ENCODE measurements at places on chromosomes 13 and 19.

DNA sequence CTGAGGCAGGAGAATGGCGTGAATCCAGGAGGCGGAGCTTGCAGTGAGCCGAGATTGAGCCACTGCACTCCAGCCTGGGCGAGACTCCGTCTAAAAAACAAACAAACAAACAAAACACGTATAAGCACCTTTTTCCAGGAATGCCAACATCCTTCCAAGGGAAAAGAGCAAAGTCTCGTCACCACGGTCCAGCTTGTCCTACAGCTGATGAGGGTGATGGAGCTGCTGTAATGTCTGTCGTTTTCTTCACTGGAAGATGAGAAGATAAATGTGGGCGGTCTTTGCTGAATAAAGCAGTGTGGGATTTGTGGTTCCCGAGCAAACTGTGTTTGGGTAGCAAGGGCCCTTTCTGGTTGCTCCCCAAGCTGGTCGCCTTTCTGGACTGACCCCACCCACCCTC is 166.6 kb downstream of the PTPRS start:
- no peak for DNase-seq

GRCh38 chr13:59111751-59112171 is 1052.0 kb downstream of the DIAPH3 start:
- DNase-seq = no peak

GRCh38 chr19:13783565-13784500 is 9.6 kb downstream of the C19orf53 start:
- no peak for DNase-seq

- peak; percentile 18 for DNase-seq
These were observed 24.6 kb upstream of the SEMA6B start for GRCh38 chr19:4583961-4584669.

GRCh38 chr13:75929076-75929475 is 292.9 kb downstream of the LMO7 start:
- DNase-seq = peak; percentile 2

DNA sequence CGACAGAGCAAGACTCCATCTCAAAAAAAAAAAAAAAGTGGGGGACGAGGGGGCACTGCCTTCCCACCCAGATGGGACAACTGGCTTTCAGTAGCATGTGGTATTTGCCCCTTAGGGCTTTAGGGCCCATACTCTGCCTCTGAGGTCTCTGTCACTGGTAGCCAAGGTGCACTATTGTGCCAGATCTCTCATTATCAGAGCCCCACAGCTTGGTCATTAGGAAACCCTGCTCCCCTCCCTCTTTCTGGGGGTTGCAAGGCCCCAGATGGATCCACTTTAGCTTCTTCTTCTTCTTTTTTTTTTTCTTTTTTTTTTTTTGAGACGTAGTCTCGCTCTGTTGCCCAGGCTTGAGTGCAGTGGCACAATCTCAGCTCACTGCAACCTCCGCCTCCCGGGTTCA is 11.2 kb upstream of the ZNF358 start:
- DNase-seq = no peak

- no peak for DNase-seq
These were observed 19.8 kb upstream of the POU2F2 start for GRCh38 chr19:42151782-42152684.

DNA sequence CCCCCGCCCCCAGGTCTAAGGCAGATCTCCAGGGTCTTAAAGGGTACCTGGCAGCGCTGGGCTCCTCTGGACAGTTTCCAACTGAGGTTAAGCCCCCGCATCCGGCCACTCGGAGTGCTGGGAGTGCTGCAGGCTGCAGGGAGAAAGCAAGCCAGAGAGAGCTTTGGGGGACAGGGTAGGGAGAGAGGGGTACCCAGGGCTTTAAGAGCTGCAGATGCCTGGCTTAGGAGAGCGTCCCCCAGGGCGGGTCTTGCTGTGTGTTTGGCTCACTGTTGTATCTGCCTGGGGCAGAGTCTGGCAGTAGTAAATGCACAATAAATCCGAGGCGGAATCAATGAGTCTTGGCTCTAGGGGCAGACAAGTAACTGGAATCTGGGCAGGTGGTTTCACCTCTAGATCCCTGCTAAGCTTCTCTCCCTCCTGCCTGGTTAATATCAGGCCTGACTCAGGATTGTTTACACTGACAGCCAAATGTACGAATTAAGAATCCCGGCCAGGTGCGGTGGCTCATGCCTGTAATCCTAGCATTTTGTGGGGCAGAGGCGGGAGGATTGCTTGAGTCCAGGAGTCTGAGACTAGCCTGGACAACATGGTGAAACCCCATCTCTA is 798 bp upstream of the COX6B2 start:
- no peak for DNase-seq

- DNase-seq = no peak
These were observed 40.1 kb downstream of the FAM216B start for GRCh38 chr13:42821437-42821836.

- DNase-seq = no peak
These were observed 3.3 kb upstream of the RASA3 start for GRCh38 chr13:114135731-114136171.

GRCh38 chr13:99985886-99986527 is 4.4 kb downstream of the ZIC2 start:
- no peak for DNase-seq

- DNase-seq = no peak
These were observed 927.6 kb upstream of the ATXN8OS start for GRCh38 chr13:69180034-69180433.

- no peak for DNase-seq
These were observed 25.1 kb downstream of the PPP1R37 start for GRCh38 chr19:45118106-45118505.

DNA sequence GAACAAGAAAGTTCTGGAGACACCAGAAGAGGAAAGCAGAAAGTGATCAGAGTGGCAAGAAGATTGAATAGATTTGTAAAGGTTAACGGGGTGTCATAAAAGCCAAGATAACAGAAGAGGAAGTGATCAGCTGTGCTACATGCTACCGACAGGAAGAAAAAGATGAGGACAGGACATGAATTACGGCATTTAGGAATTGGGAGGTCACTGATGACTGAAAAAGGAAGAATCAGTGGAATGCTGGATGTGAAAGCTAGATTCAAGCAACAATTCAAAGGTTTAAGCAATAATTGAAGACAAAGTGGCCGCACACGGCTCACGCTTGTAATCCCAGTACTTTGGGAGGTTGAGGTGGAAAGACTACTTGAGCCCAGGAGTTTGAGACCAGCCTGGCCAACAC is 15.1 kb downstream of the ZNF160 start:
- no peak for DNase-seq

- no peak for DNase-seq
These were observed 1.9 kb downstream of the ZC3H4 start for GRCh38 chr19:47111682-47112165.

DNA sequence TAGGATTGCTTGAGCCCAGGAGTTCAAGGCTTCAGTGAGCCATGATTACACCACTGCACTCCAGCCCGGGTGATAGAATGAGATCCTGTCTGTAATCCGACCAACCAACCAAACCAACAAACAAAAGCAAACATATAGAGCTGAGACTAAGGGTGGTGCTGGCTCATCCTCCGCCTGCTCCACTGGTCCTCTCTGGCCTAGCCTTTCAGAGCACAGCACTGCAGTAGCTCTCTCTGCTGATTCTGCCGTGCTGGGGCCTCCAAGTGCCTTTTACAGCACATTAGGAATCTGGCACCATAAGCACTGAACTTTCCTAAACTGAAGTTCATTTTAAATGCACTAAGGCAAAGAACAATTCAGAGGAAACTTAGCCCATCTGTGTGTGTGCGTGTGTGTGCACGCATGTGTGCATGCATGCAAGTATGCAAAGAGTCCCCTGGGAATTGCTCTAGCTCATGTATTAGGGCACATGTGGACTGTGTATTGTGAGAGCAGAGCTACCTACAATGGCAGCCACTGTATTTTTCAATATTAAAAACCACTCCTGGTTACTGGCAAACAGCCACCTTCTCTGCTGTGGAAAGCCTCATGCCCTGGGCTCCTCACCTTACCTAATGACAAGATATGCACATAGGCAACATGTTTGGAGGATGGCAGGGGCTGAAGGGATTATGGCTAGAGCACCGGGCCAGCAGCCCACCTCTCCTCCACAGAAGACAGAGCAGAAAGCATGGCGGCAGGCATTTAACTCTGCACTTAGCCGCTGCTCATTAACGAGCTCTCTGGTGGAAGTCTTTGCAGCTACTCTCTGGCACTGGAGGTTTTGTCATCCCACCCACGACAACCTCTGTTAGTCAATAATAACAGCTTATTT is 223.1 kb upstream of the TSHZ3 start:
- no peak for DNase-seq

DNA sequence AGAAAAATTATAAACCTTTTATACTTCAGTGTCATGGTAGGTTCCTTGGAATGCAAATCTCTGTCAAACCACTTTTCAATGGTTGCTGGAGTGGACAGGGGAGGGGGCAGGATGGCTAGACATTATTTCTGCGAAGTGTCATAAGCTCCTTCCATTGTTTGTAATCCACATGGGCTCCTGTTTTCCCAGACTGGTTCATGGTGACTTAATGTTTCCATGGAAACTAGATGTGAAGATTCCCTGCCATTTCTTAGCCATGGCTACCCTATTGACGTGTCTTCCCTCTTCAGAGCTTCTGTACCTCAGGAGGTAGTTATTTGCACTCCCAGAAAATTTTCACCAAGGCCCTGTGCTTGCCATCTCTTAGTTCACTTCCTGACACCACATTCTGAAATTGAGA is 95.3 kb downstream of the UFM1 start:
- DNase-seq = no peak

- peak; percentile 68 for DNase-seq
These were observed 21.9 kb upstream of the CPB2 start for GRCh38 chr13:46126552-46127357.

GRCh38 chr19:18257503-18258470 is 16.5 kb downstream of the IQCN start:
- DNase-seq = no peak

GRCh38 chr13:25657157-25657556 is 285.4 kb downstream of the ATP8A2 start:
- no peak for DNase-seq

DNA sequence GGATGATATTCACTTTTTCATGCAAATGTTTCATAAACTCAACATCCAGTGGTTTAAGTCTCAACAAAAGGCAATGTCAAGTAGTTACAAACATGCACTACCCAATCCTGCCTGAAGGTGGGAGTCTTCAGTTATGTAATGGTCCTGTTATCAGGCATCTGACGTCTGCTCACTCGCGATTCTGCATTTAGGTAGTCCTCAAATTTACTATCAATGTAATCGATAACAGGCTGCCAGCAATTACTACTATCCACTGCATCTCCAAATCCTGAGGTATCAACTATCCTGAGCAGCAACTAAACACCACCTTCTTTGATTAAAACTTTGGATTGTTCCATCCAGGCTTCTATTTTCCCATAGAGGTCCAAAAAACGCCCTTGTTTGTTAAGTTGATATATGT is 51.2 kb downstream of the NLRP12 start:
- peak; percentile 51 for DNase-seq

DNA sequence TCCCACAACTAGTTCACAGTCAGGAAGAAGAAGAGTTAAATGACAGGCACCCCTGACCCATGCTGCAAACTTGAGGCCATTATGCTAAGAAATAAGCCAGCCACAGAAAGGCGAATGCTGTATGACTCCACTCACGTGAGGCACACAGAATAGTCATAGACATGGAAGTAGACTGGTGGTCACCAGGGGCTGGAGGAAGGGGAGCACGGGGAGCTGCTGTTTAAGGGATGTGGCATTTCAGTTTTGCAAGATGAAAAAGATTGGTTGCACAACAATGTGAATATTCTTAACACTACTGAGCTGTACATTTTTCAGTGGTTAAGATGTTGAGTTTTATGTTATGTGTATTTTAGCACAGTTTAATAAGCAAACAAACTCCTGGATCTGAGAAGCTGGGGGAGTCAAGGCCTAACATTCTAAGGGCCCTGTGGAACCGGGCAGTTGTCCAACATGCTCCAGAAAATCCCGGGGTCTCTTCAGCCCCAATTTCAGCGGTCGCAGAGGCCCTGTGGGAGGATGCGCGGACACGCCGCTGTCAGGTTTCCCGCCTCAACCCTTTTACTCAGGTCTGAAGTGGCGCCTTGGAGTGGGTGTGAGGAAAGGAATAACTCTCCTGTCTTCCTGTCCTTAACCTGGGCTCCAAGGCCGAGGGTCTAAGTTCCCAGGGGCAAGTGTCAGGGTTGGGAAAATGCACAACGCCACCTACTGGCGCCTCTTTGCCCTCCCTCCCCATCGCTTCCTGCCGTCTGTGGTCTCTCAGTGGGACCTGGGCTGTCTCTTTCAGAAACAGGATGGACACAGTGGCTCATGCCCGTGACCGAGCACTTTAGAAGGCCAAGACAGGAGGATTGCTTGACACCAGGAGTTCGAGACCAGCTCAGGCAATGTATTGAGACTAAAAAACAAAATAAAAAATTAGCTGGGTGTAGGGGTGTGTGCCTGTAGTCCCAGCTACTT is 4.4 kb upstream of the TMEM272 start:
- DNase-seq = peak; percentile 35

DNA sequence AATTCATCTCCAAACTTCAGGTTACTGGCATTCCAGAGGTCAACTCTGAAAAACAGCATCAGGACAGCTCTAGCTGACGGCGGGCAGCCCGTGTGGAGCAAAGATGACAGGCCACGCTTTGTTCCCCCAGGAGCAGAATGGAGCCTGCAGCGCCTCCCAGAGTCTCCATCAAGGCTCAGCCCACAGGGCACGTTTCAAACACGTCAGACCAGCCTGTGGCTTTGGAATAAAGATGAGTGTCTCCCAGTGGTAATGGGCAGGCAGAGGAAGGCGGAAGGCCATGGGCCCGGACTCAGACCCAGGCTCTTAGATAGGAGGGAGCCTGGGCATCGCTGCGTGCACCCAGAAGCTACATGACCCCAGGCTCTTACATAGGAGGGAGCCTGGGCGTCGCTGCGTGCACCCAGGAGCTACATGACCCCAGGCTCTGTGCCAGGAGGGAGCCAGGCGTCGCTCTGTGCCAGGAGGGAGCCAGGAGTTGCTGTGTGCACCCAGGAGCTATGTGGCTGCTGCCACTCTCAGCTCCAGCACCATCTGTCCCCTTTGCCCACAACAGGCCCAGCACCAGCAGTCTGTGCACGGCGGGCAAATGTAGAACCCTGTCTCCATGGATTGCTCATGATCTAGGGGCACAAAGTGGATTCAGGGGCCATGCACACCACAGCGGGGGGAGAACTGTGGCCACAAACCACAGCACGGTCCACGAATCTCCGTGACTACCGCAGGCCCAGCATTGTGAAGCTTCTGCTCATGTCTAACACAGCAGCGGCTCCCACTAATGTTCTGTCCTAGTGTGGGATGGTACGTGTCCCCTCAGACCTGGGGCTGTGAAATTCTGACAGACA is 47.8 kb upstream of the C13orf46 start:
- DNase-seq = no peak

DNA sequence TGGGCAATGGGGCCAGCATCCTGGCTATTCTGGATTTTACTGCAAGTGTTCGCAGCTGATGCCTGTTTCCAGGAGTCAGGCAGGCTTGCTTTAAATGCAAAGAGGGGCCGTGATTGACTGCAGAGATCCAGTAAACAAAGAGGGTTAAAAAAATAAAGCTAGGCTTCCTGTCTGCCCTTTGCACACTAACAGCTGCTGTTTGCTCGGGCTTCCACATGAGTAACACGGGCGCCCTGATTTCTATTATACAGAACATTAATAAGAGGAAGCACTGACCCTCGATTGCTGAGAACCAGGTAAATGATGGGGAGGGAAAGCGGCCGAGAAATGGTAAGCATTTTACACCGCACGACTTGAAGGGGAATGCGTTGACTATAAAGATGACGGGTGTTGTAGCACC is 254.2 kb upstream of the ZNF507 start:
- no peak for DNase-seq

- no peak for DNase-seq
These were observed at the start of gene GRK1 for GRCh38 chr13:113666951-113667701. Gene GRK1, plus strand, starts transcription at chr13:113667219. Its CDS starts 168 bp downstream, at chr13:113667387.
